NCI-H2029 treated with DMSO at 0.1 percent for 48 hours (cell line): ENCODE measurements at places on chromosomes 1 and 21.
A peak's percentile ranks its signal among the peaks of the same experiment; 100 is the strongest.

GRCh38 chr1:71755441-71755840 lies 526.9 kb downstream of the NEGR1 start:
- no peak for DNase-seq

- no peak for DNase-seq
These were observed 49.5 kb downstream of the SSBP3 start for GRCh38 chr1:54356680-54357147.

- no peak for DNase-seq
These were observed 102.2 kb upstream of the JUN start for GRCh38 chr1:58885998-58886397.

DNA sequence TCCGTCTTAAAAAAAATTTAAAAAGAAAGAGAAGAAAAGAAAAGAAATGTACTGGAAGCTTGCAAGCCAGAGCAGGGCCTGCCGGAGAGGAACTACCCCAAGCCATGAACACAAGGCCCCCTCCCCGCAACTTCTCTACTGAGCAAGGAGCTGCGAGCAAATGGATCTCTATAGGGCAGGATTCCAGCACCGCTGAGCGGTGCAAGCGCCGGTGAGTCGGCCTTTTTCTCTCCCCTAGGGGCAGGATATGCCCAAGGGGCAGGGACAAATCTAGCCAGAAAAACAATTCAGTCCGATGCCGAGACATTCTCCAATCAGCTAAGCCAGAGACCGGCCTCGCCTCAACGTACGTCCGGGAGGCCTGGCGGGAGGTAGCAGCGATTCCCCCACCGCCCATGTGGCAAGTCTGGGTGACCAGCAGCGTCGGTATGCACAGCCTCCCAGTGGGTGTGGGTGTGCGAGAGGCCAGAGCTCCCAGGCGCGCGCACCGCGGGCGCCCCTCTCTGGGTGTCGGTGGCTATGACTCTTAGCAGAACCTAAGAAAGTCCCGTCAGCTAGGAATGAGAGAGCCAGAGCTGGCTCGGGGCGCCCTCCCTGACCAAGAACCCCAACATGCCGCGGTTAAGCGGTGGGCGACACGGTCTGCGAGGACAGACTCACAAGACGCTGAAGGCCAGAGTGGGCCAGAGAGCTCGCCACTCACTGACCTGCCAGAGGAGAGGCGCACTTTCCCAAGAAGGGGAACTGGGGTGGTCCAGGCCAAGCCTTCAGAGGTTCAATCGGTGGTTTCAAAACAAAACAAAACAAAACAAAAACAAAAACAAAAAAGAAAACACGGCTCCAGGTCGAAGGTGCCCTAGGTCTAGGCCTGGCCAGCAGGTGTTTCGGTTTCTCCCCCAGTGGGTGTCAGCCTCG lies 1.9 kb downstream of the CSMD2 start:
- peak; percentile 45 for DNase-seq

- DNase-seq: no peak
These were observed 2.9 kb upstream of the RHEX start for GRCh38 chr1:206049919-206050600.

GRCh38 chr1:217813031-217813430 lies 181.9 kb downstream of the SPATA17 start:
- no peak for DNase-seq

- no peak for DNase-seq
These were observed 990 bp upstream of the NBL1 start for GRCh38 chr1:19643121-19643520.

GRCh38 chr1:55386456-55386855 lies 171.3 kb upstream of the USP24 start:
- no peak for DNase-seq

- DNase-seq: peak; percentile 37
These were observed 45.6 kb downstream of the SRRM1 start for GRCh38 chr1:24688621-24689195.

GRCh38 chr1:12143631-12144155 lies 23.1 kb upstream of the TNFRSF1B start:
- DNase-seq: peak; percentile 54

DNA sequence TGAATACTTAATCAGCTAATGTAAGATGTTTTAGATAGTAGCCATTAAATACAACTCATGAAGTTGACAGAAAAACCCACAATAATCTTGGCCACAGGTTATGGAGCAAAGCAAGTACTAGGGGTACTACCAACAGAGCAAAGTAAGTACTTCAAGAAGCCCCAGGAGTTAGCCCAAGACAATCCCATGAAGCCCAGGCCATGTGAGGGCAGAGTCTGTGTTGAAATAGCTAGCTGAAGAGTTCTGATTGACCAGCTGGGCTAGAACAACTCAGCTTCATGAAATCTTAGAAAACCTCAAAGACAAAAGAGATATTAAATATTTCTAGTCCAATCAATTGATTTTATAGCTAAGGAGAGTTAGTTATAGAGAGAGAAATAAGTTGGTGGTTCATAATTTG lies 212.9 kb upstream of the HOOK1 start:
- no peak for DNase-seq

DNA sequence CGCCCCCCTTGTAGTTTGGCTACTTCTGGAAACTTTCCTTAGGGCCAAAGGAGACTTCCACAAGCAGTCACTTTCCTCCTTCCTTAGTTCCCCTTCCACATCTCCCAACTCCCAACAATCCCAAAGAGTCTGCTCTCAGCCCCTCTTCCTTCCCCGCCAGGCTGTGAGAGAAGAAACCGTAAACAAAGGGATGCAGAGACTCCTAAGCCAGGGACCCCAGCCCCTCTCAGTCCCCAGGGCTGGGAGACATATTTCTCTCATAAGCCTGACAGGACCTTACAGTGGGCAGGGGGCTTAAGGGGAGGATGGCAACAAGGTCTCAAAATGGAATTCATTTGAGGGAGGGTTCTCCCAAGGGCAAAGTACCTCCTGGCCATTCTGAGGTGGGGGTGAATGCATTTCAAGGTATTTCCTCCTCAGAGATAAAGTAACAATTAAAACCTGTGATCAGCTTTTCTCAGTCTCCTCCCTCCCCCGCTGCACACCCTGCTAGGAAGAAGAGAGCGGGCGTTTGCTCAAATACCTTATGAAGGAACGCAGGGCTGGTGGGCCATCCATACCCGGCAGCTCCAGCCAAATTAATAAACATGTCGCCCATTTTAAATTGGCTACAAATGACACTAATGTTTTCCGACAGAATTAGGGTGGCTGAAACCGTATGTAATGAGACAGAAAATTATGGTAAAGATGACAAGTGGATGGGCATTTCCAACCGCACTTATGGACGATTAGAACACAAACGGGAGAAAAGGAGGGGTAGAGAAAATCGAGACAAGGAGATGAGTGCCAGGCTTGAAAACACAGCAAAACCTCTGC lies 4.0 kb downstream of the BARHL2 start:
- no peak for DNase-seq

- no peak for DNase-seq
These were observed 43.6 kb downstream of the DMRTB1 start for GRCh38 chr1:53502641-53503432.

GRCh38 chr1:12284486-12284885 lies 54.7 kb downstream of the VPS13D start:
- no peak for DNase-seq
